Muscle of back (tissue), 13 donors: ENCODE measurements at places on chromosomes 12 and 14. TPM values are rescaled to one million over a fixed set of nuclear protein-coding genes. Genes with fewer than 3 reads are reported as not detected.

DNA sequence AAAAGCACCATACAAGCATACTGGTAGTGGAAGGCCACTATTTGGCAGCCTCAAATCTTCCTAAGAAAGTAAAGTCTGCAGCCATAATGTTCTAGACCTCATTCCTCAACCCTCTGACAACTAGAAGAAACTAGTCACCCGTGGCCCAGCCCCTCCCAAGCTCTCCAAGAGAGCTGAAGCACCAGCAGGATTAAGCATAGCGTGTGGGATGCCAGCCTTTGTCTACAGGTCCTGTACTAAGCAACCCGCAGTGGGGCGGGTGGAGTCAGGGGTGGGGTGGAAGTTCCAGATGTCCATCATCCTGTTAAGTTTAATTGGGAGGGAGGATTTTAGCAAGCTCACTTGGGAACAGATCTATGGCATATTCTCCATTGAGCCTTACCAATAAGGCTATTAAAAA lies 14.2 kb downstream of the SLC11A2 start:
- DNase-seq: no peak

- no peak for DNase-seq
Measured at GRCh38 chr12:125254236-125254635, 189.0 kb downstream of the AACS start.

Gene RPGRIP1
- 0.94 TPM for polyA plus RNA-seq

- DNase-seq: no peak
Measured at GRCh38 chr12:125247477-125247876, 182.2 kb downstream of the AACS start.

Gene HOXC10
- 30.3 TPM for polyA plus RNA-seq

Gene SPTLC2
- polyA plus RNA-seq: 21.8 TPM

DNA sequence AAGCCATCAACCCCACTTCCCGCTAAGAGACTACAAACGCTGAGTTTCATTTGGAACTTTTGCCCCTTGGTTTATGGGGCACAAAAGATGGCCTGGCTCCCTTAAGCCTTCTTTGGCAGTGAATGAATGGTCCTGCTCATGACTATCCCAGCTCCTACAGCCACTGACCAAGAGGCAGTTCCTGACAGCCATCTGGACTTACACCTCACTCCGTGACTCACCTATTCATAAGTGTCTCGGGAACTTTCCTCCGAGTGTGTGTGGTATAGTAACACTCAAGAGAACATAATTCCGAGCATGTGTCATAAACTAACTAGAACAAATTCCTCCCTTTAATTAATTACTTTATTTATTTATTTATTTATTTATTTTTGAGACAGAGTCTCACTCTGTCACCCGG lies 51.9 kb upstream of the NUDT4 start:
- no peak for DNase-seq

Gene RNU4-1
- not detected for polyA plus RNA-seq

- DNase-seq: no peak
Measured at GRCh38 chr12:473863-474577, 14.3 kb downstream of the B4GALNT3 start.

GRCh38 chr12:12511895-12512711 lies 50.6 kb downstream of the DUSP16 start:
- no peak for DNase-seq

Gene OTOGL
- 0.12 TPM for polyA plus RNA-seq

- DNase-seq: no peak
Measured at GRCh38 chr14:81303258-81303935, 82.6 kb upstream of the GTF2A1 start.

DNA sequence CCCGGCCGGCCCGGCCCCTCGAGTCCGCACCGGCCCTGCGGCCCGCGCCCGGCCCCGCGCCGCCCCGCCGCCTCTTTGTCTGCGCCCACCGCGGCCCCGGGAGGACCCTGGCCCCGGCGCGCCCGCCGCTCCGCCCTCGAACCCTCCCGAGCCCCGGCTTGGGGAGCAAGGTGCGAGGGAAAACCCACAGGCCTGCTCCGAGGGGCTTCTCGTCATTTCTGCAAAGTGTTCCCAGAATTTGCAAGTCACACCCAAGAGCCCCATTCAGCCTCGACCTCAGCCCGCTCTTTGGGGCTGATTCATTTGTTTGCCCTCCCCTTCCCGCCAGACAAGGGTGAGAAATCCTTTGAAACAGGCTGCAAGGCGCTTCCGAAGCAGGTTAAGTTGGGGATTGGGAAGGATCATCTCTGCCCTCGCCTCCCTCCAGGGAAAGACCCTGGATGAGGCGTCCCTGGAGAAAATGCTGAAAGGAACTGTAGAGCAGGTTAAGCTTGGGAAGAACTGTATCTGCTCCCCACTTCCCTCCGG lies 325 bp upstream of the CLIP1 start:
- DNase-seq: peak; percentile 65

DNA sequence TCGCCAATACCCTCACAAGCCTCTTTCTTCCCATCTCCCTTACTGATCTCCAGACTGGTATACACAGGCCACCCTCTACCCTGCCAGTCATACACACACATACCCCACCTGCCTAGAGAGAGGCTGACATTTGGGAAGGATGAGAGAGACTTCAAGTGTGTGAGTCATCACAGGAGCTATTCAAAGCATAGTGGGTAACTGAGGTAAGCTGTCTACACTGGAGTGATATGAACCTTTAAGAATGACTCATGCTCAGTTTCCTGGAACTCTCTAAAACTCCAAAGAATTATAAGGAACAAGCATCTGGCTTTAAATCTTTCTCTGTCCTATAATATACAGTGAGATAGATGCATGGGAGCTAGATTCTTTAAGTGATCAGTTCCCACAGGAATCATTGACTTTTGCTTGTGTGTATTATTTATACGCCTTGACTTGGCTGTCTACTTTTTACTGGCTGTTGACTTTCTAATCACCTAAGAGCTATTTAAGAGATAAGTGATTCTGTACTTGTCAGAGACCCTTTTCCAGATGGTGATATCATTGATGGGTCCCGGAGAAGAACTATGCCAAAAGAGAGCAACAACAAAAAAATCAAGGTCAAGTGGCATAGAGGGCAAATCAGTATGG lies 5.8 kb downstream of the IGF1 start:
- no peak for DNase-seq

DNA sequence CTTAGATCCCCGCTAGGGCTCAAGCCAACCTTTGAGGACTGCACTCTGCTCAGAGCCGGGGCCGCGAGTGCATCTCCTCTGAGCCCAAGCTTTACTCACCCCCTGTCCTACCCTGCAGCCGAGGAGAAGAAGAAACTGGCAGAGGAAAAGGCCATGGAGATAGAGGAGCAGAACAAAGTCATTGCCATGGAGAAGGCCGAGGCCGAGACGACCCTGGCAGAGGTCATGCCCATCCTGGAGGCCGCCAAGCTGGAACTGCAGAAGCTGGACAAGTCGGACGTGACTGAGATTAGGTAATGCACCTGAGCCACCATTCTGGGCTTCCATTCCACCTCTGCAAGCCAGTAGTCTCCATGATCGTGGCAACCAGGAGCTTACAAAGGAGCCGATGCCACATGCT lies 69.8 kb downstream of the CCDC92 start:
- no peak for DNase-seq

- DNase-seq: no peak
Measured at GRCh38 chr14:24089890-24090289, 4.2 kb upstream of the PCK2 start.

GRCh38 chr14:48665077-48665784 lies 920.9 kb downstream of the RPS29 start:
- DNase-seq: no peak

DNA sequence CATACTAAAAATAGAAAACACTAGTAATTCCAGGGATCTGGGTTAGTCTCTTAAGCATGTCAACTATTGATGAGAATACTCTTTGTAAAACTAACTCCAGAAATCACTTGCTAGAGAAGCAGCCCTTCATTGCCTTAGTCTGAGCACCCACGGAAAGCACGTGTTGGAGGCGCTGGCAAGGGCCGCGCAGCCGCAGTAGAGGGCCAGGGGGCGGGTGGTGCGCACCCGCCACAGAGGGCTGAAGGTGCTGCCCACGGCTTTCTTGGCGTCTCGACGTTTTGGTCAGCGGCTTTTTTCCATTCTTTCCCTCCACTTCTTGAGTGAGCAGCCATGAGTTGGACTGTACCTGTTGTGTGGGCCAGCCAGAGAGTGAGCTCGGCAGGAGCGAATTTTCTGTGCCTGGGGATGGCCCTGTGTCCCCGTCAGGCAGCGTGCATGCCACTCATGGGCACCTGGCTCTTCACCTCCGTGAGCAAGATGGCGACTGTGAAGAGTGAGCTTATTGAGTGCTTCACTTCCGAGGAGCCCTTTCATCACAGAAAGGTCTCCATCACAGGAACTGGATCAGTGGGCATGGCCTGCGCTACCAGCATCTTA lies 68.4 kb upstream of the PPM1H start:
- DNase-seq: no peak

Gene TAC3
- 0.75 TPM for polyA plus RNA-seq

DNA sequence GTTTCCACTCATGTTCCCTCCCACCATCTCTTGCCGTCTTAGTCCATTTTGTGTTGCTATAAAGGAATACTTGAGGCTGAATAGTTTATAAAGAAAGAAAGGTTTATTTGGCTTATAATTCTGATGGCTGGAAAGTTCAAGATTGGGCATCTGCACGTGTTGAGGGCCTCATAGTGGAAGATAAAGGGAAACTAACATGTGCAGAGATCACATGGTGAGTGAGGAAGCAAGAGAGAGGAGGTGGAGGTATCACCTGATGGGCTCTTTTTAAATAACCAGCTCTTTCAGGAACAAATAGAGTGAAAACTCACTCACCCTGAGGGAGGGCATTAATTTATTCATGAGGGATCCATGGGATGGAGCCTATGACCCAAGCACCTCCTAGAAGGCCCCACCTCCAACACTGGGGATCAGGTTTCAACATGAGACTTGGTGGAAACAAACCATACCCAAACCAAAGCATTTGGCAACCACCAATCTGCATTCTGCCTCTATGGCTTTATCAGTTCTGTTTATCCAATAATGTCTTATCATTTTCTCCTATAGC lies 29.5 kb downstream of the MYO1H start:
- DNase-seq: no peak

- DNase-seq: no peak
Measured at GRCh38 chr14:99129211-99129696, 142.7 kb downstream of the BCL11B start.

Gene TMEM117
- 8.0 TPM for polyA plus RNA-seq

Gene NDUFA12
- polyA plus RNA-seq: 94.7 TPM

GRCh38 chr14:62631176-62631575 lies 414.1 kb downstream of the KCNH5 start:
- no peak for DNase-seq

DNA sequence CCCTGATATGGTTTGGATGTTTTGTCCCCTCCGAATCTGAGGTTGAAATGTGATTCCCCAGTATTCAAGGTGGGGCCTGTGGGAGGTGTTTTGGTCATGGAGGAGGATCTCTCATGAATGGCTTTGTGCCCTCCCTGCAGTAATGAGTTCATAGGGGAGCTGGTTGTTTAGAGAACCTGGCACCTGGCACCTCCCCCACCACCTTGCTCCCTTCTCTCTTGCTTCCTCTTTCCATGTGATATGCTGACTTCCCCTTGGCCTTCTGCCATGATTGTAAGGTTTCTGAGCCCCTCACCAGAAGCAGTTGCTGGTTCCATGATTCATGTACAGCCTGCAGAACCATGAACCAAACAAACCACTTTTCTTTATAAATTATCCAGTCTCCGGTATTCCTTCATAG lies 32.6 kb downstream of the CD163L1 start:
- no peak for DNase-seq

GRCh38 chr12:753611-754472 lies 1.5 kb downstream of the WNK1 start:
- DNase-seq: peak; percentile 28

Gene LRRC9
- polyA plus RNA-seq: 0.27 TPM

DNA sequence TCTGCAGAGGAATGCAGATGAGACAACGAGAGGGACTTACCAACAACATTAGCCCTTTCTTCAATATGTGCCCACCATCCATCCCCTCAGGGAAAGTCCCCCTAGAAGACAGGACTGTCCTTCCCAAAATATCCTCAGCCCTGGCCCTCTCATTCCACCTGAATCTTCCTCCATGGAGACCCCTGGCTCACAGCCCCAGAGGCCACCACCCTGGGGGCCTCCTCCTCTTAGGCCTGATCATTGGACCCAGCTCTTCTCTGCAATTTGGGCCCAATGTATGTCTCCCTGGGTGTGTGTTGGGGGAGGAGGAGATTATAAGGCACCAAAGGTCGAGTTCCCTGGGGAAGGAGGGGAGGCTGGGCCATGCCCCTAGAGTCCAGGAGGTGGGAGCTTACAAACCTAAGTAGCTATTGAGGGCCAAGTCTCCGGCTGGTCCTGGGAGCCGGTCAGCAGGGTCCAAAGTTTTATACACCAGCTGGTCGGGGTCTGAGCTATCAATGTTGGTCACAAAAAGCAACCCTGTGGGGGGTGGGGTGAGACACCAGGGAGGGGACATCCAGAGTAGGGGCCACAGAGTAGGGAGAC lies 8.1 kb downstream of the ITGA7 start:
- DNase-seq: no peak

- no peak for DNase-seq
Measured at GRCh38 chr12:66664076-66664475, 14.8 kb downstream of the GRIP1 start.

Gene SDR9C7
- 0.26 TPM for polyA plus RNA-seq

- no peak for DNase-seq
Measured at GRCh38 chr12:57240066-57240921, 10.7 kb downstream of the STAC3 start.
